ENCODE measurements at places on chromosomes 12 and 14.

DNA sequence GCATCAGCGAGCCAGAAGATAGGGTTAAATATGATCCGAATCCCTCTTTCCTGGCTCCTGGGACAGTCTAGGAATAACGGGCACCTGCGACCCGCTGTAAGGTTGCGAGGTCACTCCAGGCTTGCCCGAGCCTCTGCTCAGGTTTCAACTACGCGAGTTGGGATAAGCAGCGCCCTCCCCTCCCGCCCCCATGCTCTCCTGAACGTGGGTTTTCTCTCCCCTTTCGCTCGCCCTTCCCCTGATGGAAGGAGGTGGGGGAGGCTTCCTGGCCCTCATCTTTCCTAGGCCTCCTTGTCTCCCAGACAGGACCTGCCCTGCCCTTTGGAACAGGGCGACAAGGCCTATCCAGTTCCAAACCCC is 753 bp upstream of the ATP5MC2 start:
- peak; percentile 11 for DNase-seq

- no peak for DNase-seq
These were observed 150.3 kb downstream of the SMOC1 start for GRCh38 chr14:70029296-70030132.

- DNase-seq, result no peak
These were observed 66.3 kb downstream of the B4GALNT3 start for GRCh38 chr12:526089-526488.

DNA sequence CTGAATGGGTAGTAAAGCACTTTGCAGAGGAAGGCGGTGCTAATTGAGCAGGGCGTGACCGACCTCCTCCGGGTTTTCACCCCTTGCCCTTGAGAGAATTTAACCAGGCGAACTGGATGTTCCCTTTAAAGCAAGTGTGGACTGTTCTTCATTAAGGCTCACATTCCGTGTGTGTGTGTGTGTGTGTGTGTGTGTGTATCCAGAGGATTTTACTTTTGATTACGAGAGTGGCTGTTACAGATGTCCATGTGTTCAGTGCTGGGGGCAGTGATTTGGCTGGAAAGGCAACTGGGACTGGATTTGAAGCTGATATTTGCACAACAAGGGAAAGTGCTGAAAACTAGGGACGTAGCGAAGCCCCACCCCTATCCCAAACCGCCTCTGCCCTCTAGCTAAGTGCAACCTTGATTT is 2.2 kb downstream of the TMEM132C start:
- DNase-seq, result no peak

GRCh38 chr12:90322006-90322405 is 613.4 kb upstream of the ATP2B1 start:
- DNase-seq, result no peak

GRCh38 chr12:130689408-130690405 is 26.4 kb downstream of the RIMBP2 start:
- DNase-seq, result no peak

DNA sequence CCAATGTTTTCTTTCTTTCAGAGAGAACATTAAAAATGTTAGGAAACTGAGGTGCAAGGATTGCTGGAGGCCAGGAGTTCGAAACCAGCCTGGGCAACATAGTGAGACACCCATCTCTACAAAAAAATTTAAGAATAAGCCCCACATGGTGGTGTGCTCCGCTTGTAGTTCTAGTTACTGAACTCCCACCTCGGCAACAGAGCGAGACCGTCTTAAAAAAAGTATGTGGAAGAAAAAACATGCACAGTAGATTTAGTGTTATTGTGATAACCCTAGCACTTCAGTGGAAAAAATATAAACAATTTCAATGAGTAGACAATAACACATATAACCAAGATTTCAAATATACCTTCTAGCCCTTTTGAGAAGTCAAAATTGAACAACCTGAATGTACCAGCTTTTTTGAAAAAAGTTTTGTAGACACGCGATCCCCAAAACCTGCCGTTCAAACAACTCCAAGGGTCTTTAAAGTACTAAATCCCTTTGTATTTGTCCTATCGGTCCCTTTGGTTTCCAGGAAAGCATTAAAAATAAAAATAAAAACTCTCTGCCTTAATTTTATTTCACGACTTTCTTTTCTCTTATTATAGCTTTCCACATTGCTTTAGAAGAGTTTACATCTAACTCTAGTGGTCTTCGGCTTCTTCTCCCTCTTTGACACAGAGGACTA is 1.0 kb upstream of the ANO6 start:
- DNase-seq, result no peak

DNA sequence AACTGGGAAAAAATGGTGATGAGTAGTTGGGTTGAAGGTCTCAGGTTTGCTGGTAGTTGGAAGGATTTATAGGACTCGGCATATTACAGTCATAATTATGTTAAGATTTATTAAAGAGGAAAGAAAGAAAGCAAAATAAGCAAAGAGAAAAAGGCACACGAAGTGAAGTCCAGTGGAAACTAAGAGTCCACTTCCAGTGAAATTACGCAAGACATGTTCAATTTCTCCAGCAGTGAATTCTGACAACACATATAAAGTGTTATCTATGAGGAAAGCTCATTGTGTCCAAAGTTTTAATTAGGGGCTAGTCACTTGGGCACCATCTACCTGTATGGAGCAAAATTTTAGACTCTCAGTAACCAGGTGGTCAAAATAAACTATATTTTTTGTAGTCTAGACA is 143.3 kb downstream of the CEP128 start:
- DNase-seq, result no peak

Data from stimulated activated CD4-positive, alpha-beta T cell treated with anti-CD3 and anti-CD28 coated beads, Interleukin-1b, Interleukin-23, amount 100 ng/mL, for 48 hours (primary cell).